ENCODE measurements at places on chromosomes 11 and 22. TPM values are rescaled to one million over a fixed set of nuclear protein-coding genes. Genes with fewer than 3 reads are reported as not detected.

Gene CFAP300
- total RNA-seq: 2.7 TPM

GRCh38 chr11:37141707-37142106 is 543.7 kb upstream of the RAG2 start:
- DNase-seq: no peak

GRCh38 chr11:96126917-96127595 is 203.1 kb upstream of the MTMR2 start:
- DNase-seq: no peak

DNA sequence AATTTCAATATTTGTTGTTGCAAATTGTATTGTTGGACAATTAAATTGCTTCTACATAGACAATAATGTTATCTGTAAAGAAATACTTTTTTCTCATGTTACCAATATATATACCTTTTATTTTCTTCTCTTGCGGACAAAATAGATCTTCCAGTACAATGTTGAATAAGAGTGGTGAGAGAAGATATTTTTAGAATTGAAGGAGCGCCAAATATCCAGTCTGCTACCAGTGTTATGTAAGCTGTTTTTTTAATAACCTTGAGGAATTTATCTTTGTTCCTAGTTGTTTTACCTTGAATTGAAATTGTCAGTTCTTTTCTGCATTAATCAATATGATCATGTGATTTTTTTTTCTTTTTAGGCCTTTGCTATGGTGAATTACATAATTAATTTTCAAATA is 1702.5 kb upstream of the RAG2 start:
- no peak for DNase-seq
